Esophagus mucosa (tissue), 1 donor: ENCODE measurements at places on chromosomes 2 and 18. TPM values are rescaled to one million over a fixed set of nuclear protein-coding genes. Genes with fewer than 3 reads are reported as not detected.

DNA sequence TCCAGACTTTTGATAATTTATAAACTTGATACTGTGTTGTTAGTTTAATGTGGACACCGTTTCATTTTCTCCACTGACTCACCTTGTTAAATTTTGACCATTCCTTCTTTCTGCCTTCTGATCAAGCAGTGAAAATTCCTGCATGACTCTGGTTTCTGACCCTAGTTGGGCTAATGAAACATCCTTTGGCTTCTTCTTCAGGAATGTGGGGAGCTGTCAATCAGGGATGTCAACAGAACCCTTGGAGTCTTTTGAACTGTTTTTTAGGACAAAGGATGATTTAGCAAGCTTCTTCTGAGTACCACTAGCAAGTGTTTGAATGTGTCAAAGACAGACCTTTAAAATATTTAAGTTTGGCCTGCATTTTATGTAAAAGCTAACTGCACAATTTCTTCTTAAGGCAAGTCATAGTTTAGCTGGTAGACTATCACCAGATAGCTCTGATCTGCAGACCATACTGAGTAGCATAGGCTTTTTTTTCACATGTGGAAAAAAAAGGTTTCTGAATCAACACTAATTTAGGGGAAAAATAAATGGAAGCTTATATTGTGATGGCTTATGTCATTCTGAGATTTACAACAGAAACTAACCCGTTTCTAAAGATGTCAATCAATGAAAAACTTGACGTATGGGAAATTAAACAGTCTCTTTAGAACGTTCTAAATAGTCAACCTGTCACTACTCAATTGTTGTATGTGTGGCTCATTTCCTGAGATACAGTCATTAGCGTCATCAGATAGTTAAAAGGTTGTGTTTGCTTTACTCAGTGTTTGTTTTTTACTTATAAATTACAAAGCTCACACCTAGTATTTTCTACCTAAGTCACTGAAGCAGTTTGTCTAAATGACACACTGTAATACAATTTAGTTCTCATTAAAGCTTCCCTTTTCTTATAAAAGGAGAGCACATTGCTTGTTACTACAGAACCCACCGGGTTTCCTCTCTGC lies 311.4 kb downstream of the PTPRM start:
- no peak for ATAC-seq

DNA sequence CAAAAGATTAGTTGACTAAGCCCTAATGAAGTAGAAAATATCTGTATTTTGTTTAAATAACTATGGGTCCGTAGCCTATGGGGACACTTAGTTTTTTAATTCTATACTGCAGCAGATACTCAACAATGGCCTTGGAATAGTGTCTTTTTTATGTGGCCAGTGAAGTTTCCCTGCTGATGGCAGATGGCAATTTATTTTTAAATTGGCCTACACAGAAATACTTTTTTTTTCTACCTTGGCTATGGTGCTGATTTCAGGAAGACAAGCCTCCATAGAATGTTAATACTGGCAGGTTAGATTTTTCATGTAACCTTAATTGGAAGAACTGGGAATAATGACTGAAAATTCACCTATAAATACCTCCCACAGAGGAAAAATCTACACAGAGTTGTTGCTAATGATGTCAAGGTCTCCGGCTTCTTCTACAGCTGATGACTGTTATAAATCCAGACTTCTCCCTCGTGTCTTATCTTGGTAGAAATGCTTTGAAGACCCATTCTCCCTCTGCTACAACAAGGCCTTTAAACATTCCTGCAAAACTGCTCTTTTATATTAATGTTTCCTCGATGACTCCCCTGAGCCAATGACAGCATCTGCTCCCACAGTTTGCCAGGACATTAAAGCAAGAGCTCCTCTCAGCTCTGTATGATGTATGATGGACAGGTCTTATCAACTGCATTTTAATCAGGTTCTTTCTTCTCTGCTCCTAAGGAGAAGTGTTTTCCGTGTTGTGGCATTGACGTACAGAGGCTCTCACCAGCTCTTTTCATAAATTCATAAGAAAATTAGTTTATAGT lies 29.1 kb upstream of the FAM98A start:
- ATAC-seq: no peak

LYG2 gene
- total RNA-seq: not detected

GRCh38 chr18:30987467-30988241 lies 54.9 kb downstream of the DSC3 start:
- peak; percentile 93 for ATAC-seq

DNA sequence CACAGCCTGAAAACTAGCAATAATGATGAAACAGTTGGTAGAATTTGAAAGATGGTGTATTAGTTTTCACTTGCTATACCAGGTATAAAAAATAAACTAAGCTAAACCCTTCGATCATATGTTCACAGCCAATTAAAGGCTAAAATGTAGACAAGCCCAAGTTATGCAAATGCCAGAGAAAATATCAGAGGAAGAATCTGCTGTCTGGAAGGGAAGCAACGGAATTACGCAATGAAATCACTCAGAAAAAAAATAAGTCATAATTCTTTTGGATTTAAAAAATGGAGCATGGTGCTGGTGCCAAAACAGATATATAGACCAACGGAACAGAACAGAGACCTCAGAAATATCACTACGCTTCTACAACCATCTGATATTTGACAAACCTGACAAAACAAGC lies 108.3 kb downstream of the ARL4C start:
- no peak for ATAC-seq

DNA sequence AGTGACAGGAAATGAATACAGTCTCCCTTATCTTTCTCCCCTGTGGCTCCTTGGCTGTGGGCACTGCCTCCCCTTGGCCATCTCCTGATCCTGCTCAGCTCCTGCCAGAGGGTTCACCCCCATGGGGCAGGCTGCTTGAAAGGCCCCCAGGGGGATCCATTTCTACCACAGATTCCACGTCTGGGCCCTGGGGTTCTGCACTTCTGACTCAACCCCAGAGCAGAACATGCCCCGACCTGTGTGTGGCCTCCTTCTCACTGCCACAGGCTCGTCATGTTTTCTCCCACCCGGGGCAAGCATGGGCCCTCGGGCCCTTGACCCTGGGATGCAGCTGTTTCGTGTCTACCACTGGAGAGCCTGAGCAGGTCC lies 122.2 kb downstream of the ACKR3 start:
- peak; percentile 47 for ATAC-seq

DNA sequence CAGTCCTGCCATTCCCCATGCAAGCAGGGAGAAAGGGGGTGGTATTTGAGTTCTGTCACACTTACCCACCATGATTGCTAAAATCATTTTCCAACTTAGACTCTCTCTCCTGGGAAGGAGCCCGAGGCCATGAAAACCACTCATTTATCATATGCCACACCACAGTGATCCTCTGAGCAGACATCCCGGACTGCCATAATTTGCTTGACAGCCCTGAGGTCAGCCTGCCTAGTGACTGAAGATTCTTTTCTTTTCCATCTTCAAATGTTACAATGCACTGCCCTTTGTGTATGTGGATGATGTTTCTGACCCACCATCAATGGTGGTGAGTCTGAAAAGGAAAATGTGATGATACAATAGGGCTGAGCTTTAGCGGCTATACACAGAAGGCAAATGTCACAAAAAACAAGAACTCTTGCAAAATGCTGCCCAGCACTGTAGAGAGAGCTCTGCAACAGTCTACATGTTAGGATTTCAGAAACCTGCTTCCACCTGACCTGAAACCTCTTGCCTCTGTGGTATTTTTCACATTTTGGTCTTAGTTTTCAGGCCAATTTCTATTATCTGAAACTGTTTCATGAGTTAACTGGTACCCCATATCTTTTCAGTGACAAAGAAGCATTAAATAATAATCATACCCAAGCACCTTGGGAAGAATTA lies 272.8 kb downstream of the ZNF385B start:
- no peak for ATAC-seq

MFSD2B gene
- not detected for total RNA-seq

DNA sequence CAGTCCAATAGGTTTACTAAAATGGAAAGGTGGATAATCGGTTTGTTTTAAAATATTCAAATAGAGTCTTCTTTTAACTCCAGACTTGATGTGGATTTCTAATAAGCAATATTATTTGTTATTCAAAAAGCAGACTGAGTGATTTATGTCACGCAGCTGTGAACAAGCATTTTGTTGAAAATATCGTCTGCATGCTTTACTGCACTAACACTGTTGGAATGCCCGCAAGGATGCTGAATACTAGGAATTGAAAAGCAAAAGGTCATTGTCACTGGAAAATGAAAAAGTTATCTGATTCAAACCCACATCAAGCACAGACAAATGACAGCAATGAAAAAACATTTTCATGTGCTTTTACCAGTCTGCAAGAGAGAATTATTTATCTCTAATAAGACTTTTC lies 31.1 kb downstream of the CHN1 start:
- ATAC-seq: no peak

DNA sequence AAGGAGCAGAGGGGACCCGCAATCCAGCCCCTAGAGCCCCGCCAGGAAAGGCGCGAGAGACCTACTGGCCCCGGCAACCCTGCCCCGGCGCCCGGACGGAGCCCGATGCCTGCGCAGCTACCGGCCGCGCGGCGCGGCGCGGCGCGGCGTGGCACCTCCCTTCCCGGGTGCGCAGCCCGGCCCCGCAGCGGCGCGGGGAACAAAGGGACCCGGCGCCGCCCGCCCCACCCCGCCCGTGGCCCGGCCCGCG lies 307 bp downstream of the CDH2 start:
- no peak for ATAC-seq

- peak; percentile 74 for ATAC-seq
Observed at GRCh38 chr2:70258532-70258875, 567 bp downstream of the PCYOX1 start.

HOXD1 gene
- 0.16 TPM for total RNA-seq

- ATAC-seq: no peak
Observed at GRCh38 chr2:181141676-181142075, 161.3 kb downstream of the UBE2E3 start.

DNA sequence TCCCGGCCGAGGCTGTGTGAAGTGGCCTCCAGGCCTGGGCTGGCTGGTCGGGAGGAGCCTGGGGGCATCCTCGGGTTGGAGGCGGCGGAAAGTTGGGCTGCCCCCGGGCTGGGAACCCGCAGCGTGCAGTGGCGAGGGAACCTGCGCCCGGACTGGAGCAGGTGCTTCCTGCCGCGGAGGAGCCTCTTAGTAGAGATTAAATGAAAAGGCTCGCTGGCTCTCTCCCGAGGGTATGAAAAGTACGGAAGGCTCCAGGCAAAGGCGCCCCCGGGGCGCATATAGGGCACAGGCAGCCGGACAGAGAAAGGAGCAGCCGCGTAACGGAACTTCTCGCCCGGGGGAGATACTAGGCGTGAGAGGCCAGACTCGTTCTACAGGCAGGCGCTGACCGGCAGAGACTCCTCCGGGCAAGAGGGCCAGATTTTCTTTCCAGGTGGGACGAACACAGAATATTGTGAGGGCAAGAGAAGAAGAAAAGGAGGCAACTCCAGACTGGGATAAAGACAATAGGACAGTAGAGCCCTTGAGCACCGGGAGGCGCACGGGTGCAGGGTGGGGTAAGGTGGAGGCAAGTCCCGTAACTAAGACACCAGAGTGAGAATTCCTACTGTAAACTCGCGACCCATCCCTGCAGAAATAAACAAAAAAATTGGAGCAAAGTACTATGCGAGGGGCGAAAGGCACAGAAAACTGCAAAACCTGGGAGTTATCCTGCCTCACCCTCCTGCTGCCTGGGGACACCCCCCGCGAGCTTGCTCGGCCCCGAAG lies 816 bp downstream of the CDH2 start:
- no peak for ATAC-seq

- no peak for ATAC-seq
Observed at GRCh38 chr2:98771721-98772524, 41.0 kb upstream of the MGAT4A start.

DNA sequence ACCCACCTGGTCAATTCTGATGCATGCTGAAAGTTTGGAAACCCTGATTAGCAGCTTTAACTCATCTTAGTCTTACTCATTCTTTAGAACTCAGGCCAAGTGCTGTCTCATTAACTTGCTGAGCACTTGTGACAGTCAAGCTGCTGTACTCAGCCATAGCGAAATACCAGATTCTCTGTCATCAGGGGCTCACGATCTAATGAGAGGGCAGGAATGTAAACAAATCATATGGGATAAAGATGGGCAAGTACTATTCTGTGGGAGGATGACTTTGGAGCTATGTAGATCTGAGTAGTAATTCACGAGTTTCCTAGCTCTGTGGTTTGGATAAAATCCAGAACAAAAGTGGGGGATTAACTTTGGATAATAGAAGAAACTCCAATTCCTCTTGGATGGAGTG lies 376.6 kb downstream of the HRH4 start:
- no peak for ATAC-seq

DNA sequence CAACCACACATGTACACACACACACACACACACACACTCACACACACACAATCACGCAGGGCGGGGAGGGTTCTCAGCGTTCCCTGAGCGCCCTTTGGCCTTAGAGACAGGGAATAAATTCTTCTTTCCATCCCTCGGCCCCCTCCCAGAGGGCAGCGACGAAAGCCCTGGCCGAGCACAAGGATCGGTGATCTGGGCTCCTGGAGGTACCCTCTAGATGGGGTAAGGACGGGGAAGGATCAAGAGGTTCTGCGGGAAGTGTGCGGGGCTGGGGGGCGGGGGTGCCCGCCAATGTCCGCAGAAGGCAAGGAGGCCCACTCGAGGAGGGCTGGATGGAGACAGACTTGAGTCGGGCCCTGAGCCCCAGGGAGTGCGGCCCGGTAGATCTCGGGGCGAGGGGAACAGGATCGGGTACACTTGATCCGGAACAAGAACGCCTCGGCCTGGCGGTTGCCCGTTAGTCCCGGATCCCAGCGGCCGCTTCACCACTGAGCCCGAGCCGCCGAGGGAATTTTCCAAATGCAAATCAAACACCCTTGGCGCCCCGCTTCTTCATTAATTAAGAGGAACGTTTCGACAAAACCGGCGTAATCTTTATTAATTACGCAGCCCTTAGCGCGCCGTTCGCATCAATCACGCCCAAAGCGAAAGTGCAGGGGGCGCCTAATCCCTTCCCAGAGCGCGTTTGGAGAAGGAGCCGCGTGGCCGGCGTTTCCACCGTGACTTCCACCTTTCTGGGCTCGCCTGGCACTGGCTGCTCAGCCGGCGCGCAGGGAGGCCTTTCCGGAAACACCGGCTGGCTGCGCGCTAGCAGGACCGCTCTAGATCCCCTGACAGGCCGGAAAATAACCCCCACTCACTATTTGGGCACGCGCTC lies 7.0 kb upstream of the PAX3 start:
- ATAC-seq: peak; percentile 15

- no peak for ATAC-seq
Observed at GRCh38 chr2:168592181-168592831, 136.2 kb downstream of the CERS6 start.
